ENCODE measurements at places on chromosomes 7 and 10.

- DNase-seq, result no peak
These were observed 5.4 kb upstream of the MYPN start for GRCh38 chr10:68103901-68104300.

DNA sequence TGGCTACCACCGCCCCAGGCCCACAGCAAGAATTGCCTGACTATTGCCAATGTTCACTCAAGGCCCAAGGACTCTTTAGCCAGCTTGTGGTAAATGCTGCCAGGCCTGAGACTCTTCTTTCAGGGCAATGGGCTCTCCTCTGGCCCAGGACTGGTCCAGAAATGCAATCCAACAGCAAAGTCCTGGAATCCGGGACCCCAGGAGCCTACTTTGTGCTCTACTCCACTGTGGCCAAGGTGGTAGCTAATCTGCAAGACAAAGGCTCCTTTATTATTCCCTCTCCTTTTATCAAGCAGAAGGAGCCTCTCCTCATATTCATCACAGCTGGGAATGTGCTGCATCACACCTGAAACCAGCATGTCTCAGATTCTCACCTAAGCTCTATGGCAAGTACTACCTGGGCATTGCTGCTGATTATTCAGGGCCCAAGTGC lies 107.6 kb upstream of the PRSS58 start:
- DNase-seq, result no peak

GRCh38 chr10:18542832-18543231 lies 108.6 kb downstream of the NSUN6 start:
- no peak for DNase-seq

DNA sequence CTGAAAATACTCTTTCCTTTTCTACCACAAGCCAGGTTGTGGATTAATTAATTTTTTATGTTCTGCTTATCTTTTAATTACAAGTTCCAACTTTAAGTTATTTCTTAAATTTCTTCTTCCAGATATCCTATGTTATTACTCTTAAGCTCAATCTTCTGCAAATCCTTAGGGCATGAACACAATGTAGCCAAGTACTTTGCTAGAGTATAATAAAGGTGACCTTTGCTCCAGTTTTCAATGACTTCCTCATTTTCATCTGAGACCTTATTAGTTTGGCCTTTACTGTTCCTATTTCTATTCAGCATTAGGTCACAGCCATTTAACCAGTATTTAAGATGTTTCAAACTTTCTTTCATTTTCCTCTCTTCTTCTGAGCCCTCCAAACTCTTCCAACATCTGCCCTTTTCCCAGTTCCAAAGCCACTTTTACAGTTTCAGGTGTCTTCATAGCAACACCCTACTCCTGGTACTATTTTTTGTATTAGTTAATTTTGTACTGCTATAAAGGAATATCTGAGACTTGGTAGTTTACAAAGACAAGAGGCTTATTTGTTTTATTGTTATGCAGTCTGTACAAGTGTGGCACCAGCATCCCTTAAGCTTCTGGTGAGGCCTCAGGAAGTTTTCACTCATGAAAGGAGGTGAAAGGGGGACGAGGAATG lies 886.2 kb upstream of the GHITM start:
- no peak for DNase-seq

GRCh38 chr10:91672021-91672608 lies 39.2 kb upstream of the PPP1R3C start:
- no peak for DNase-seq

DNA sequence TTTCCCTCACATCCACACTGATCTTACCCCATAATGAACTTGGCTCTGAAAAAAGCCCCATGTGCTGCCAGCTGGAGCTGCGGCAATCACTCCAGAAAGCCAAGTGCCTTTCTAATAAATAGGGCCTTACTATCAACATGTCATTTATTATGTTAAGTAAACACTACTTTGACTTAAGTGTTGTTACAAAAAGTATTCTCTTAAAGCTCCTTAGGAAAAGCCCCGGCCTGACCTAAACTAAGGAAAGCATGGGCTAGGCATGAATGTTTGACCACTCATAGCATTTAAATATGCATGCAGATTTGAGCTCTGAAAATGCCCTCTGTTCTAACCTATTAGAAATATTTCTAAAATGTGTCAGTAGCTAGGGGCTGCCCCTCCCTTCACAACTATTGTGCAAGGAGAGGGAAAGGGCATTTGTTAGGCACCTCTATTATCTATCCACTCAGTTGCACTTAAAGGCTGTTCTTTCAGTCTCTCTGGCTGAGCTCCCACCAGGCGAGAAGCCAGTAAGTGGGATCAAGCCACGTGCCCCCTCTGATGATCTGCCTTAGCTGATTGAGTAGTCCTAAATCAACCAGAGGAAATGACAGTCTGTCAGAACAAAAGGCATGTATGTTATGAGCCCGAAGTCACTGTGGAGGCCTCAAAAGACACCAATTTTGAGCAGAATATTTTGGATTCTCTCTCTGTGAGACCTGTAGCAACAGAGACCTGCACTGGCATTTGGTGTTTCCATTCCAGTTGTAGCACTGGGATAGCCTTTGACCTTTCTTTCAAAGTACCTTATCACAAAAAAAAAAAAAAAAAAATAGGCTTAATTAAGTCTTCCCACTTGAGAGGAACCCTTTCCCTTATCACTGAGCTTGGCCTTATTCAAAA lies 77.1 kb downstream of the ITGB8 start:
- no peak for DNase-seq

Data from hypothalamus (tissue), 51 donors.